ENCODE measurements at places on chromosomes 3 and 15.

GRCh38 chr15:92667970-92668485 lies 12.5 kb upstream of the FAM174B start:
- no peak for DNase-seq

- peak; percentile 59 for DNase-seq
Measured at GRCh38 chr15:44584162-44584749, 47.3 kb downstream of the EIF3J start.

GRCh38 chr3:48318713-48319468 lies 14.6 kb downstream of the SPINK8 start:
- DNase-seq: no peak

DNA sequence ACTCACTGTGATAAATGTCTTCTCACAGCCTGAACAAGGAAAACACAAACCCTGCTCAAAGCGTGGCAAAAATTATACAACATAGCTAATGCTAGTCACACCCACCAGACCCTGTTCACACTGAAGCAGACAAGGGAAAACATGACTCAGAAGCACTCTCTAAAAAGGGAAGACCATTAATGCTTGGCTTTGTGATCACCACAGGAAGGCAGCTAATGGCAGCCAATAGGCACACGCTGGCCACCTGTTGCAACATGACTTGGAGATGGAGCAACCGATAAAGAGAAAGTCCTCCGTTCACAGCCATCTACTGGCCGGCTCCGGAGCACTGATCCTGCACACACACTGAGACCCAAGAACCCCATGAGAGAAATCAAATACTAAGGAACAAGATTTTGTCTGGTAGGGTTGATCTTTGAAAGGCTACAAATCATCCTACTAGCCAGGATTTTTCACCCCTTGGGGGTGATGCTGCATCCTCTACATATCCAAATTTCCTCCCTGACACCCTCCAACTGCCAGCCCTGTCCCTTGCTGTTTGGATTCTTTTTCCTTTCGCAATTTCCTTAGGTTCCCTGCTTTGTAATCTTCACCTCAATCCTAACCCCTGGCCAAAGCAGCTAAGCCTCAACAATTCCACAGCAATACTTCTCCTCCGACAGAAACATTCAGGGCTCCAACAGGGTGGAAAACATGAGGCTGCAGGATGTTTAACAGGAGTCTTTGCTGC lies 3.2 kb downstream of the ZXDC start:
- DNase-seq: peak; percentile 81

DNA sequence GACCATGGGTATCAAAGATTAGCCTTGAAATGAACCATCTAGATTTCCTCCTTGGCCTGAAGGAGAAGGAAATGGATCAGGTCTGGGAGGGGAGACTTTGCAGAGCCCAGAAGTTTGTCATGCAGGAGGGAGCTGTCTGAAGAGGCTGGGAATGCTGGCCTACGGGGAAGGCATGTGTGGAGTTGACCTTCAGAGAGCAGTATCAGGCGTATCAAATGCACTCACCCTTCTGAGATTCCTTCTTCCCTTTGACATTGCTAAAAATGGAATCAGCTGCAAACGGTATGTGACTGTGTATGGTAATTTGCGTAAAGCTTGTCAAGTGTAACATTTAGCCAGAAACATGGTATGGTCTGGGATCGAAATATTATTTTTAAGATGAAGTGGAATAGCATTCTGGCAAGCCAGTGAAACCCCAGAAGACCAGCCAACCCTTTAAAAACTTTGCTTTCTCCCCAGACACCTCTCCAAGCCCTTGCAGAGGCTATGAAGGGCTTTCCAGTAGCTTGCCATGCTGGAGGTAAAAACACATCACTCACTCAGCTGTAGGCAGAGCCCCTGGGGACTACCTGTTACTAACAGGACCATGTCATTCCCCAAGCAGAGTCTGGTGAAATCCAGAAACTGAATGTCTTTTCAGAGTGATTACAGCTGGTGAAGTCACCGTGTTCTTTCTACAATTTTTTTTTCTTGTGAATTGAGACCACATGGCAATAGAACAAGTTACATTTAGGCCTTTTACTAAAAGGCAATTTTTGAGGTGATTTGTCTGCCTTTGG lies 174.7 kb upstream of the SLC24A5 start:
- DNase-seq: no peak

DNA sequence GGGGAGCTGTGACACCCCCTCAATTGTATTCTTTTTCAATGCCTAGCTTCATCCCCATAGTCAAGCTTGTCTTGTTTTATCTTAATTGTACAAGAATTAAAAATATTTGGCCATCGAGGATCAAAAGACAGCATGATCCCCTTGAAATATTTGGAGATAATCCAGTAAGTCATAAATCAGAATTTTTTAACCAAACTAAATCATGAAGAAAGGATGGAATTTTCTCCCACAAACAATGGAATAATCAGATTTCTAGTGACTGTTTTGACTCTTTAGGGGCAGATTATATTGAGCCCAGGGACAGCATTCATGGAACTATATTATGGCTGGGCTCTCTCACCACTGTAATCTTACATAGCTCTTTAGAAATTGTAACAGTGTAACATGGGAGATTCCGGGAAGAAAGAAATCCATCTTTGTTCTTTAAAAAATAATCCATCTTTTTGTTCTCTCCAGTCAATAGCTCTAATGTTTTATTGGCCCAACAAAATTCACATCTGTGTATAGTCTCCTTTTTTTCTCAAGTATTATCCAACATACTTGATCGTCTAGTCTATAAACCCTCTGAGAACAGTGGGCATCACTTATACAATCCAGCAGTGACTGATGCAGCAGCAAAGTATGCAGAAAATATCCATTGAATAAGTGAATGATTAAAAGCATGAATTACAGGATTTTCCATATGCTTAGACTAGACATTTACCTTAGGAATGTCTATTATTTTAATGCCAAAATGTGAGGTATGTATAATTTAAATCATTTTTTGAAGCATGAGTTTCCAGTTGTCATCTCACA lies 277.0 kb upstream of the PLSCR5 start:
- no peak for DNase-seq

- DNase-seq: no peak
Measured at GRCh38 chr15:88905576-88905975, 7.6 kb downstream of the MFGE8 start.

DNA sequence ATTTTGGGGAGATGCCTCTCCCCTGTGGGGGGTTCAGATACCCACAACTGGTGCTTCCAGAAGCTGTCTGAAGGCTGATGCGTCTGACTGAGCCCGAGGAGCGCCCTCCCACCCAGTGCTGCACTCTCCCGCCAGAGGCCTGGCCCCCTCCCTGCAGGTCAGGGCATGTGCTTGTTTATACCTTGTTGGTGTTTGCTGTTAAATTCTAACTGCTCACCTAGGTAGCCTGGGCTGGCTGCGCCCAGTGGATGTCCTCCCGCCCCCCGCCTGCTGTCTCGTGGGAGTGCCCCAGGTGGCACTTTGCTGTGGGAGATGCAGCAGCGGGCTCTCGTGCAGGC lies 12.9 kb downstream of the KLF13 start:
- no peak for DNase-seq

DNA sequence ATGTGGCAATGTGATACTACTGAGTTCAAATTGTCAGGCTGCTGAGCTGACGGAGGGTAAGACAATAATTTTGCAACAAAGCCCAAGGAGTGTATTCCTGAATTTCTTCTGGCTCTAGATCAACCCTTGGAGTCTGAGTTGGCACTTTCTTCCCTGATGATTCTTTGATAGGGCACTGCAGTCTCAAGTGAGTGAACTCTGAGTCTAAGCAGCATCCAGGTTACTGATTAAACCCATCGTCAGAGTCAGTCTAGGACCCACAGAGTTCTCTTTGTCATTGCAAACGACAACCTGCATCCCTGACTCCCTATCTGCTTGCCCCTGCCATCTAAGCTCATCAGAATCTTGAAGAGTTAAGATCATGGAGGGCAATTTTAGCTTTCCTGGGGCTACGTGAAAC lies 58.6 kb downstream of the MME start:
- no peak for DNase-seq

DNA sequence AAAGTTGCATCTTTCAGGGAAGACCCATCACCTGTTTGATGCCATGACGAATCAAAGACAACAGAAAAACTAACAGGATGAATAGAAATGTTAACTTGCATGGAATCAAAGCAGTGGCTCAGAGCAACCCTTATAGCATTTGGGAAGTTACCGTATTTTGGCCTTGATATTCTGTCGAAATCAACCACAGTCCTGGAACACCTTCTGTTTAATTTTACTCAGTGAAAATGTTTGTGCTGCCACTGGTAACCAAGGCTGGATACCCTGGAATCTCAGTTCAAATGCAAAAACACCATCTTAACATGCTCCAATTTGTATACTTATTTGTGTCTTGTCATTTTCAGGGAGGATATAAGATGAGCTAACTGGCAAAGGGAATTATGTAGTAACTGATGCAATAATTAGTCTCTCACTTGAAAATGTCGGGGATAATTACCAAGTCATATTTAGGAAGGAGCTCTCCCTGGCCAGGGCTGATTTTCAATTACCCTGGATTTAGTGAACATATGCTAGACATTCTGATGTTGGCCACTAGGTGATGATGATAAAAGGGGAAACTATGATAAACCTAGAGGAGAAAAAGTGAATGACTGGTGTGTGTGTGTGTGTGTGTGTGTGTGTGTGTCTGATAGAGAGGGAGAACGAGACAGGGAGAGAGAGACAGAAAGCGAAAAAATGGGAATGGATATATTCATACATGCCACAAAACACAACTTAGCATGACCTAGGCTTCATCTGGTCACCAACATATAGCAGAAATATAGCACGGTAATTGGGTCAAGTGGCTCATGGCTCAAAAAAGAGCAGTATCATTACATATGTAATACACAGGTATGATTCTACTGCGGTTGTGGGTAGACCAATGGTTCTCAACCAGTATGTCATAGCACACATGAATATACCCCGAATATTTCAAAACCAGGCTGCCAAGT lies 19.0 kb upstream of the PRICKLE2 start:
- DNase-seq: peak; percentile 57

DNA sequence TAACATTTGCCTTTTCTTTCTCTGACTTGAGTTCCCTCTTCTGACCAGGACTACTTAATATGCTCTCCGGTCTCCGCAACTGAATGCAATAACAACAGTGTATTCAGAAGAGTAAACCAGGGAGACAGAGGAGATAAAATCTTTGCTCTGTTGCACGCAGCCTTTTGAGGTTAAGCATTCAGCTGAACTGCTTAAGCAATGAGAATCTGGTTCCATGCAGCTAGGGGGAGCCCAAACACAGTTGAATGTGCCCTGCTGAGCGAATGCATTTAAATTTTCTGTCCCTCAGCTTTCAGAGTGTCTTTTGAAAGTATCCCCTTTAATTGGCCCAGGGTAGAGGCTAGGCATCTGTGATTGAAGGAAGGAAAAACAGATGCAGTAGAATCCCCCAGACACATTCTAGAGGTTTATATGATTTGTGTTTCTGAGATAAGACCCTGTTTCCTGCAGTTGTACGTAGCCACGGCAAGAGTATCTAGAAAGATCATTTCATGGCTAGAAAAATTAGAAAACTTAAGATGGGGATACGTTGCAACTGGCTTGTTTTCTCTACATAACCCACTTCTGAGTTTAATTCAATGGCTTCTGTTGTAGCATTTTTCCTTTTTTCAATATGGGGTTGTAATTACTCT lies 309.6 kb downstream of the TUSC7 start:
- peak; percentile 0 for DNase-seq

- DNase-seq: peak; percentile 61
Measured at GRCh38 chr3:43727930-43728329, 37.2 kb downstream of the ABHD5 start.

GRCh38 chr3:113084777-113085176 lies 94.0 kb downstream of the GTPBP8 start:
- DNase-seq: peak; percentile 93

DNA sequence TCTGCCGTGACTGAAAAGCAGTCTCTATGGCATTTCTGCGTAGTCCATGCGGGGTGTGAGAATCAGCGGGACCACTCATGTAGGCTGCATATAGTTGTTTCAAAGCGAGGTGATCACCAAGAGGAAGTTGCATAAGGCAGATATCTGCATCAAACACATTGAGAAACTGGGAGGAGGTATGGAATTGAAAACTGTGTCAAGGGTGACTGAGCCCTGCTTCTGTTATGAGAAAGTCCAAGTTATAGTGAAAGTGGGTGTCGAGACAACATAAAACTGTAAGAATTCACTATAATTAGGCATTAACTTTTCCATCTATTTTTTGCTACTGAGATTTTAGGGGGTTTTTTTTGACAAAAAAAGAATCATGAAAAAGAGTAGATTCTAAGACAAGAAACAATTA lies 109.3 kb downstream of the ZIC1 start:
- DNase-seq: no peak

DNA sequence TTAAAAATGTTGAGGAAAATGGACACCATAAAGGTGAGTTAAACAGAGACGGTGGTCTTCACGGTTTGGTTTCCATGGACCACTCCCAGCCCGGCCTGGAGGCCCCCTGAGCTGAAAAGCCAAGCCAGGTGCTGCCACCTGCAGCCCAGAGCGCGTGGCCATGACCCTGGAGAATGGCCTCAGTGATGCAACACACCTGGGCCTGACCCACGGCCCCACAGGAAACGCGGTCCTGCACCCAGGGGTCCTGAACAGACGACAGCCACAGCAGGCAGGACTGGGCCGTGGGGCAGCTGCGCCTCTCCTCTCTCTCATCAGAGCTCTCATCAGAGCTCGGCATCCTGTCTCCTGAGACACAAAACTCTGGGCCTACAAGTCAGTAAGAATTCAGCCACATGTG lies 64.1 kb downstream of the NIPA2 start:
- DNase-seq: no peak

GRCh38 chr3:52892625-52893311 lies 4.6 kb downstream of the STIMATE start:
- DNase-seq: no peak

DNA sequence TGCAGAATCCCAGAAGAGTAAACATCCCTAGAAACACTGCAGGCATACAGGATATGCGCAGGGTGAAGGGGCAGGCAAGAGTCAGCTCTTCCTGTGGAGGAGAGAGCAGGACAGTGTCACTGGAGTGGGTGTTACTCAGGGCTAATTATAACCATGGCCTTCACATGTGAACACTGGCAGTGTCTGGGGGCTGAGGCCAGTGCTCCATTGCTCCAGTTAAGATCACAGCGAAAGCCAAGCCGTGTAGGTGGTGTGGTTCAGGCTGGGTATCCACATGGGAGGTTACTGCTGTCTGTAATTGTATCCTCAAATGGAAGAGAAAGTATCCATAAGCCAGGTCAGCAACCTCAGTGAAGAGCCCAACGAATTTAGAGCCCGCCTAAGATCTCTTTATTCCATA lies 84.6 kb downstream of the MESD start:
- peak; percentile 28 for DNase-seq

DNA sequence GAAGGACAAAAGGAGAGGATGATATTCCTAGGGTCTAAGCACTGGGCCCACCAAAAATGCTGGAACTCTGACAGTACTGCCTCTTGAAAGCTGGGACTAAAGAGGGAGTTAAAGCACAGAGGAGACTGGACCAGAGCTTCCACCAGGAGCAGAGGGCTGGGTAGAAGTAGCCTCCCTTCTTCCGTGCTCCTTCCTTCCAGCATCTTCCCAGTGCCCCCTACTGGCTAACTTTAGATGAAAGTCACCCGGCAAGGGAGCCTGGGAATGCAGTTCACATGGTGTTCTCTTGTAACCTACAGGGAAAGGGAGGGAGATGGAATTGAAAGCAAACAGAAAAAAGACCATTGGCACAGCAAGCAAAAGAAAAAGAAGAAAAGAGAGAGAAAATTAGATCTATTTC lies 106.1 kb upstream of the COL8A1 start:
- DNase-seq: peak; percentile 75
